ENCODE measurements at places on chromosomes 2 and 18.
A peak's percentile ranks its signal among the peaks of the same experiment; 100 is the strongest.

GRCh38 chr2:168158586-168158985 is 88.8 kb downstream of the STK39 start:
- no peak for DNase-seq

- no peak for DNase-seq
These were observed 305.4 kb upstream of the HS6ST1 start for GRCh38 chr2:128623776-128624761.

GRCh38 chr2:103208916-103209315 is 447.1 kb downstream of the TMEM182 start:
- DNase-seq, result no peak

- no peak for DNase-seq
These were observed 239.7 kb downstream of the ICOS start for GRCh38 chr2:204176306-204176705.

DNA sequence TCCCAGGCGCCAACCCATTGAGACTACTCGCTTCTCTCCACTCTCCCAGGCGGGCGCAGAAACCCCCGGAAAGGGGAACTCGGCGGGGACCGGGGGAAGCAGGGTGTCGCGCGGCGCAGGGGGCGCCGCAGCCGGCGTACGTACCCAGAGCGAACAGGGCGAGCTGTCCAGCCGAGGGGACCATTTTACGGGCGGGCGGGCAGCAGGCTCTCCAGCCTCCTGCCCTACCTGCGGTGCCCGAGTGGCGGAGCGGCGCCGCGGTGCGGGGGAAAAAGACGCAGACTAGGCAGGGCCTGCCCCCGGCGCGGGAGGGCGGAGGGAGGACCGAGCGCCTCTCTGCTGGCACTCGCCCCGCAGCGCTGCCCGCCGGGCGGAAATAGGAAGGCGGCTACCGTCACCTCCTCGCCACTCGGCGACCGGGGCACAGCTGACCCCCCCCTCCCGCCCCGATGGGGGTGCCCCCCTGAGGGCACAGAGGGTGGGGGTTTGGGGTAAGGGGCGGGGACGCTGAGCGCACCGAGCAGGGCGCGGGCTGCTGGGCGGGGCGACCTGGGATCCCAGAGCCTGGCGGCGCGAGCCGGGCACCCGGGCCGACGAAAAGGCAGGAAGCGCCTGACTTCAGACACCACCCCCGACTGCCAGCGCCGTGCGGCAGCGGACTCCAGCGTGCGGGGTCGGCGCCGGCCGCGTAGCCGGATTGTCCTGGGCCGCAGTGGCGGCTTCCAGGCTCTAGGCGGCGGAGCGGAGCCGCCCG is at the start of gene TGFA:
TSS of gene TGFA (minus strand) at position 243 of the 754 bp plus-strand sequence. CDS start at position 184, 59 bp downstream.
- peak; percentile 73 for DNase-seq

GRCh38 chr2:235658351-235659174 is 164.7 kb downstream of the AGAP1 start:
- DNase-seq, result no peak

DNA sequence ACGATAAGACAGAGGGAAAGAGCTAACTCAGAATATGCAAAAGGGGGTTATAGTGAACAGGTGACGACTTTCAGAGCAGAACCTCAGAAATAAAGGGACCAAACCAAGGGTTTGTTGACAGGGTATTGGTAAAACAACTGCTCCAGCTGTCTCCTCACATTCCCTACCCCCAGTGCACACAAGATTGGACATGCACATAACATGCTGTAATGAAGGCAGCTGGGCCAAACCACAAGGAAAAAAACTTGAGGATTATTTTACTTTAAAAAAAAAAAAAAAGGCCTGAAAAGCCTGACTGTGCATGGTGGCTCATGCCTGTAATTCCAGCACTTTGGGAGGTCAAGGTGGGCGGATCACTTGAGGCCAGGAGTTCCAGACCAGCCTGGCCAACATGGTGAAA is 3.5 kb downstream of the RBM43 start:
- no peak for DNase-seq

DNA sequence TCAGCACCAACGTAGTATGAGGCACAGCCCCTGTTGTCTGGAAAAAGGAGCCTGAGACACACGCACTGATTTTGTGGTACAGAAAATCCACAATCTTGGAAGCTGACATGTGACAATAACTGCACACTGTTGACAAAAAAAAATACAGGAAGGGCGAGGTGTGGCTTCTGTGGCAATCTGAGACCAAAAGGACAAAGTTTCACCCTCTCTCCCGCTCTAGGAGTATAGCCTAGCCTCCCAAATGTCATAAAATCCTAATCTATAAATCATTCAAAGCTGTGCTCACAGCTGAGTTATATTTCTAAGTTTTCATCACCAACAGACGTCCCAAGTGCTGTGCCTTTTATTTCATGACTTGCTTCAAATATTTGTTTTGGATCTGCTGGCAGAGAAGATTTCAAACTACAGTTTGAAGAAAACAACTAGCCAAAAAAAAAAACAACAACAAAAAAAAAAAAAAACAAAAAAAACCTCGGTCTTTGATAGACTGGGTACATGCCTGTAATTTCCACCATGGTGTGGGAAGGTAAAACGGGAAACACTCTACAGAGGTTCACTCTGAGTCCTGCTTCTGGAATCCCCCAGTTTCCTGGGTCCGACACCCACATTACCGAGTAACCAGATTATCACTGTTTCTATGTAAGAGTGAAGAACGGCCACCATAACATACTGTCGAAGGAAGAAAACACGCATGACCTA is 61.0 kb downstream of the C2orf76 start:
- no peak for DNase-seq

GRCh38 chr2:26139269-26140183 is 33.4 kb upstream of the GAREM2 start:
- DNase-seq, result no peak

GRCh38 chr2:147756069-147756468 is 88.8 kb upstream of the ACVR2A start:
- no peak for DNase-seq

DNA sequence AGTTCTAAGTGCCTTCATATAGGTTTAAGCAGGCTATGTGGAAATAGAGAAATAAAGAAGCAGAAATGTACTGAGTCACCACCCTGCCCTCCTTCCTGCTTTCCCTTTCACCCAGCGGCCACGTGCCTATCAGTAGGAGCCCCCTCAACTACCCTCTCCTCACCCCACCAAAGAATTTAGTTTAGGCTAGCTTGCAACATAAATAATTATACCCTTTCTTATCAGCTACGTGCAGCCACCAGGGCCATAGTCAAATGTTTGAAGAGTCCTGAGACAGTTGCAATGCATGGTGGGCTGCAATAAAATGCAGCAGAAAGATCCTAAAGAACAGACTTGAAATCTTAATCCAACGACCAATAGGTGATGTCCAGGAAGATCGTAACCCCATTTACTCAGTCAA is 101.2 kb downstream of the RTP5 start:
- DNase-seq, result no peak

- DNase-seq, result no peak
These were observed 116.4 kb upstream of the FANCL start for GRCh38 chr2:58357521-58357920.

- DNase-seq, result no peak
These were observed 90.5 kb downstream of the TMEM17 start for GRCh38 chr2:62415518-62415917.

DNA sequence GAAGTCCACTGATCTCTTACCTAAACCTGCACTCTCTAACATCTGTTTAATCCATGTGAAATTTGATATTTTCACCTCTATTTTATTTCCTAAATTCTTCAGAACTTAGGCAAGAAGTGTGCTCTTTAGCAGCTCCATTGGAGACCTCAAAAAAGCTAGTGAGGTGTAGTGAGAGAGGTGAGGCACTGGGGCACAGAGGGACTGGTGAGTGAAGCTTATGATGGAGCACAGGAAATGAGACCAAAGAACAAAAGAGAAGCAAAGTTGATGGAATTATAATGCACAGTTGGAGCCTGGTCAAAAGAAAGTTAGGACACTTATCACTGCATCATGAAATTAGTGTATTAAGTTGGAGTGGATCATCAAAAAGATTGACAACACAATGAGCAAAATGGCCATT is 1050.7 kb upstream of the NRXN1 start:
- DNase-seq, result no peak

- peak; percentile 13 for DNase-seq
These were observed 1.5 kb downstream of the CREB1 start for GRCh38 chr2:207531032-207531952.

Data from left kidney (tissue), 8 donors.